ENCODE measurements at places on chromosomes 2 and 18. TPM values are rescaled to one million over a fixed set of nuclear protein-coding genes. Genes with fewer than 3 reads are reported as not detected.

MC4R gene
- polyA plus RNA-seq, result 0.30 TPM

DSC2 gene
- polyA plus RNA-seq, result 16.3 TPM

GKN2 gene
- 0.75 TPM for polyA plus RNA-seq

GPAT2 gene
- 3.4 TPM for polyA plus RNA-seq

- no peak for DNase-seq
These were observed 5.6 kb downstream of the FOSL2 start for GRCh38 chr2:28398101-28398834.

DNA sequence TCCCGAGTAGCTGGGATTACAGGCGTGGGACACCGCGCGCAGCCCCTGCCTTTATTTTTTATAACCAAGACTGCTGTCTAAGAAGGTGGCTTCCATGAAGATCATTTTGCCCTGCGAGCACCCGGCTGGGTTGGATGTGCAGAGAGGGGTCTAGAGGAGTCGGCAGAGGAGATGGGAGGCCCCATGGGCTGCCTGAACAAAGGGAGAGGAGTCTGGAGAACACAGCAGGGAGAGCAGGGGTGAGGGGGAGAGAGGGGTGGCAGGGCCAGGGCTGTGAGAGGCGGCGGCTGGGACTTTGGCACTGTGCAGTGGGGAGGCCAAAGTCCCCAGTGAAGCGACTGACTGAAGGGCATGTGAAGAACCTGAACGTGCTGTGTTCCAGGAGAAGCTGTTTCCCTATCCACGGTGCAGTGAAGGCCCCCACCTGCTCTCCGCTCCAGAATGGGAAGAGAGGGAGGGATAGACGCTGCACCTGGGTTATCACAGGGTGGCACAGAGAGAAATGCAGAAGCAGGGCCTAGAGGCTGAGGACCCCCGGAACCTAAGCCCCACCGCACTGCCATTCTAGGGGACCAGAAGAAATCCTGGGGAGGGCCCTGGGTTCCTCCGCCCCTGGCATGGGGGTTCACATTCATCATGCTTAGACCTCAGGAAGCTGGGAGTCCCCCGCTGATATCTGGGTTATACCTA is 24.8 kb upstream of the FOSL2 start:
- no peak for DNase-seq

DNA sequence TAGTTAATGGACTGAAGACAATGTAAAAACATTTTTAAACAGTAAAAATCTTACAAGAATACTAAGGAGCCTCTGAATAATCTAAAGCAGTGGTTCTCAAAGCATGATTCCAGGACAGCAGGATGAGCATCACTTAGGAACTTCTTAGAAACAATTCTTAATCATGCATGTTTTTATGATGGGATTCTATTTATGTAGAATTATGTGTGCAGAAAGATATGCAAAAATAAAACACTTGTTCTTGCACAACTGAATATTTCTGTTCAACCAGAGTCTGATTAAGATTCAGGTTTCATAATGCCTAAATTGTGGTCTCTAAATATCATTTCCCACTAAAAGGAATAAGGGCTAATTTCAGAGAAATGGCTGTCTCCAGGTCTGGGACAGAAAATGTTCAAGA is 69.2 kb upstream of the MTIF2 start:
- no peak for DNase-seq

DNA sequence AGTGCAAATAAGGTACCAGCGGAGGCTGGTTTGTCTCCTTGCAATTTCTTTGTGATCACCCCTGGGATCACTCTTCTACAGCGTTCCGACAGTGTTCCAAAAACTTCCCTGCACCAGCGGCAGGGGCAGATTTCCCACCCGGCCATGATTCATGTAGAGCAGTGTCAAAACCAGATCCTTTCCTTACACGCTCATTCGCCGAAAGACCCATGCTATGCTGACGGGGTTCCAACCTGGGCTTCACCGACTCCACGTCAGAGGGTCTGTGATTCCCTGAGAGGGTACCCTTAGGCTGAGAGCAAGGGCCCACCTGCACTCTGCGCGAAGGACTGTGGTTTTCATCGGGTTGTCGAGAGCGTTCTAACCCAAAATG is 423 bp upstream of the TTC27 start:
- no peak for DNase-seq

DNA sequence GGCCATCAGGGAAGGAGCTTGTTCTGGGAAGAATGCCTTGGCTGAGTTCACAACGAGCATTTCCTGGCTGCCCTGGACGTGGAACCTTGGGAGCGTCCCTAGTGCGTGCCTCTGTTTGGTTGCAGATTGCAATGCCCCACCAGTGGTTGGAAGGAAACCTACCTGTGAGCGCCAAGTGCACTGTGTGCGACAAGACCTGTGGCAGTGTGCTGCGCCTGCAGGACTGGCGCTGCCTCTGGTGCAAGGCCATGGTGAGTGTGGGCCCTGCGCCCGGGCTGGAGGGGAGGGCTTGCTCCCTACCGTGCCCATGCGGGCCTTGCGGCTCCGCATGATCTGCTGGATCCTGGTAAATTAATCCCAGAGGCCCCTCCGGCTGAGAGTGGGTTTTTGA is 81.9 kb downstream of the DGKD start:
- DNase-seq, result no peak

- DNase-seq, result no peak
These were observed 393.8 kb upstream of the LYPD1 start for GRCh38 chr2:133063775-133064174.
